Activated CD4-positive, alpha-beta T cell treated with anti-CD3 and anti-CD28 coated beads, Interleukin-2, amount 10 ng/mL, durations not matched to agents 7 days and 5 days (primary cell): ENCODE measurements at places on chromosomes 1 and 21. TPM values are rescaled to one million over a fixed set of nuclear protein-coding genes. Genes with fewer than 3 reads are reported as not detected.

The C1orf87 gene
- total RNA-seq: not detected

- DNase-seq: no peak
- no peaks in the 10 kb centered on the region for H3K27me3 ChIP-seq
- H3K4me3 ChIP-seq: no peak overlapping the region
- H3K4me1 ChIP-seq: no peaks in the 10 kb centered on the region
- H3K27ac ChIP-seq: no peak overlapping the region
Observed at GRCh38 chr1:242784084-242784483, 259.6 kb upstream of the PLD5 start.

The CAMK1G gene
- not detected for total RNA-seq

DNA sequence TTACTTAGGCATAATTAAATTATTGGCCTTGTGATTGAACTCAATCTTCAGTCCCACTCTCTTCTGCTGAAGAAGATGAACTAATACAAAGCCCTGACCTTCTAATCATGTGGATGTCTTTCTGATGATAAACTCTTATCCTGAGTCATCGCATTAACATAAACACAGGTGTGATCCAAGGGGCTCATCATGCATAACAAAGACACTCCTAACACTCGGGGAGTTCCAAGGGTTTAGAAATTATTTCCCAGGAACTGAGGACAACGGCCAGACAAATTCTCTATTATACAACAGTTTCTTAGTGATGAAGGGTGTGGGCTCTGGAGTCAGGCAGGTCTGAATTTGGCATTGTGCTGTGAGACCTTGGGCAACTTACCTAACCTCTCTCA lies 18.0 kb downstream of the DUSP10 start:
- H3K36me3 ChIP-seq: peaks cover 81% of the 10 kb centered on the region
- no peaks in the 10 kb centered on the region for H3K27me3 ChIP-seq
- no peak overlapping the region for H3K27ac ChIP-seq
- H3K4me1 ChIP-seq: peaks cover 67% of the 10 kb centered on the region
- no peak for DNase-seq

- no peak overlapping the region for H3K4me3 ChIP-seq
- H3K4me1 ChIP-seq: peaks cover 7% of the 10 kb centered on the region
- peaks cover 7% of the 10 kb centered on the region for H3K36me3 ChIP-seq
Observed at GRCh38 chr1:32868085-32868484, 2.6 kb downstream of the FNDC5 start.

The SLC26A9 gene
- not detected for total RNA-seq

The RYR2 gene
- total RNA-seq: not detected
